ENCODE measurements at places on chromosomes 6 and 20. TPM values are rescaled to one million over a fixed set of nuclear protein-coding genes. Genes with fewer than 3 reads are reported as not detected.

Gene FOXS1
- not detected for total RNA-seq

GRCh38 chr6:32436995-32437836, 2.5 kb upstream of the HLA-DRA start:
- DNase-seq: no peak

GRCh38 chr6:132964101-132964867, 149.9 kb downstream of the RPS12 start:
- DNase-seq: peak; percentile 77

Gene KIZ
- total RNA-seq: 46.3 TPM

- DNase-seq: no peak
Observed at GRCh38 chr6:73339340-73339739, 14.7 kb downstream of the DPPA5 start.

Gene GNAS-AS1
- total RNA-seq: not detected

GRCh38 chr6:108238322-108238721, 22.5 kb downstream of the SNX3 start:
- DNase-seq: no peak

Gene OR2H2
- not detected for total RNA-seq

DNA sequence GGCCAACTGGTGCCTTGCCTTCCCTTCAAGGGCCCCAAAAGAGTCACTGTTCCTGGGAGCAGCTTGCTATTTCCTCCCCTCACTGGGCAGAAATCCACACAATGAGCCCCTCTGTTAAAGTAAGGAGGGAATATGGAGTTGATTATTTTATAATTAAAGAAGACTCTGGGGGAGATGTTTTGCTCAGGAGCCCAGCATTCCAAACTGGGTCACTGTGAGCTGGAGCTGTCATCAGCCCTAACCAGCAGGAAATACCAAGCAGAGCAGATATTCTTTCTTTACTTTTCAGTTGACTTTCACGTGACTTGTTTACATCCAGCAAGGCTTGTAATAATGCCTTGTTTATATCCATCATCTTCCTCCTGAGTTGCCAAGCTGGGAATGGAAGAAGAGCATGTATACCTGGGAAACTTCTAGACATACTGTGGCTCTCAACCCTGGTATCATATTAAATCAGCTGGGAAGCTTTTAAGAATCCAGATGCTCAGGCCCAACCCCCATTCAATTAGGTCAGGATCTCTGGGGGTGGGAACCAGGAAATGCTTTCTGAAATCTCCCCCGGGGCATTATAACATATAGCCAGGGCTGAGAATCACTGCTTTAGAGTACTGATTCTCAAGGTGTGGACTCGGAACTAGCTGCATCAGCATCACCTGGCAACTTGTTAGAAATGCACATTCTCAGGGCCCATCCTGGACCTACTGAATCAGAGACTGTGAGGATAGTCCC, 175.6 kb upstream of the MYLIP start:
- no peak for DNase-seq

Gene SPDEF
- total RNA-seq: not detected

Gene RSPH9
- total RNA-seq: 0.04 TPM

DNA sequence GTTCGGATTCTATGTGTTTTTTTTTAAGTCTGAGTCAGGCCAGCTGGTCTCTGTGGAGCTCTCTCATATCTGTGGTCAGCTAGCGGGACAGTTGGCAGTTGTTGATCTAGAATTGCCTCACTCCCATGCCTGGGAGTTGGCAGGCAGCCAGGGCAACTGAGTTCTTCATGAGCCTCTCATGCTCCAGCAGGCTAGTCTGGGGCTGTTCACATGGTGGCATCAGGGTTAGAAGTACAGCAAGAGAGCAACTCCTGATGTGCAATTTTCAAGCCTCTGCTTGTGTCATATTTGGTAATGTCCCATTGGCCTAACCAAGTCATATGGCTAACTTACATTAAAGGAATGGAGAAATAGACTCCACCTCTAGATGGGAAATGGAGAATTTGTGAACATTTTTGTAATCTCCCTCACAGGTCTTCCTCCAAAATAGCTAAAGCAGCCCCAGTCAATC, 6.7 kb upstream of the IFT52 start:
- peak; percentile 95 for DNase-seq

GRCh38 chr20:47496118-47496517, 5.6 kb upstream of the NCOA3 start:
- DNase-seq: no peak

- no peak for DNase-seq
Observed at GRCh38 chr6:84415068-84415467, 187.6 kb upstream of the CEP162 start.

- DNase-seq: no peak
Observed at GRCh38 chr20:36988494-36988966, 37.0 kb upstream of the SAMHD1 start.

DNA sequence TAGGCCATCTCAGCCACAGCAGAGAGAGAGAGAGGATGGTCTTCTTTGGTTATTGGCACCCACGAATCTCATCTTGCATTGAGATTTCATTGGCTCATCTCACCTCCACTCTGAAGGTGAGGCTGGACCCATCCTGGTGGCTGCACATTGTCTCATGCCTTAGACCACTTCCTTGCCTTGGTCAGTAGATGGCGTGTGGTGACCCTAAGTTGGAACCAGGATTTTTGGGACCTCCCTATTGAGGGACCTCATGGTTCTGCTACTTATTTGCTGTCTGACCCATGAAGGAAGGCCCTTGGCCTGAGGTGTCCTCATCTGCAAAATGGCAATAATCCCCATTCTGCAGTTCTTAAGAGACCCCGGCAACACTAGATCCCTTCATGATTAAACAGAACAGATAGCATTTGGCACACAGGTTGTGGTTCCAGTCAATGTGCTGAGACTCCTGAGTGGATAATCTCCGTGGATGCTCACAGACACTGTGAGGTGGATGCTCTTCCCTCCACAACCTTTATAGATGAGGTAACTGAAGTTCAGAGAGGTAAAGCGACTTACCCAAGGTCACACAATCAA, 21.5 kb upstream of the AAR2 start:
- DNase-seq: peak; percentile 54

Gene DEFB112
- not detected for total RNA-seq

Gene OR5V1
- total RNA-seq: not detected

Data from HepG2 (cell line).